ENCODE measurements at places on chromosomes 7 and 10.

GRCh38 chr10:6299234-6299633, 96.5 kb downstream of the PFKFB3 start:
- no peak for DNase-seq

DNA sequence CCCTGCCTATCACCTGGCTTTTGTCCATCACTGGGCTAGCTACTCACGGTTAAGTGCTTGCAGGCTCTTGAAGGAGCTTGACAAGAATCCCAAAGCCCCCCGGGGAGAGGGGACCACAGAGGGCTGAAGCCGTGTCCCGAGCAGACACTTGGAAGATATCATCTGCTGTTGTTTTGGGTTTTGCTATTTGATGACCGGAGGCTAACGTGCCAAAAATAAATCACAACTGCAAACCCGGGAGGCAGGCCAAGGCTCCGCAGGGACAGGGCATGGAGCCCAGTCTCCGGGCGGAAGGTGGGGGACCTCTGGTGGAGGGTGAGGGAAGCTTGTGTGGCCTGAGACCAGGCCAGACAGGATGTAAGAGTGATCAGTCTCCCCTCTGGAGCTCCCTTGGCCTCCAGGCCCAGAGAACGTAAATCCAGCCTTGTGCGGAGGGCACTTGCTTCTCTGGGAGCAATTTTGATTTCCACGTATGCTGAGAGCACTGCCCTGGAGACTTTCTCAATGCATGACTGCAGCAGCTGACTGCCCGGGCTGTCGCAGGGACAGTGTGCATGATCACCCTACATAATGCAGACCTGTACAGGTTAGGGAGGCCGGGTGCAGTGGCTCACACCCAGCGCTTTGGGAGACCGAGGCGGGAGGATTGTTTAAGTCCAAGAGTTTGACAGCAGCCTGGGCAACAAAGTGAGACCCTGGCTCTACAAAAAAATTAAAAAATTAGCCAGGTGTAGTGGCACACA, at the start of gene PHKG1:
TSS of gene PHKG1 (minus strand) at position 164 of the 743 bp plus-strand sequence. CDS start 4,011 bp downstream, outside the sequence.
- DNase-seq: no peak

DNA sequence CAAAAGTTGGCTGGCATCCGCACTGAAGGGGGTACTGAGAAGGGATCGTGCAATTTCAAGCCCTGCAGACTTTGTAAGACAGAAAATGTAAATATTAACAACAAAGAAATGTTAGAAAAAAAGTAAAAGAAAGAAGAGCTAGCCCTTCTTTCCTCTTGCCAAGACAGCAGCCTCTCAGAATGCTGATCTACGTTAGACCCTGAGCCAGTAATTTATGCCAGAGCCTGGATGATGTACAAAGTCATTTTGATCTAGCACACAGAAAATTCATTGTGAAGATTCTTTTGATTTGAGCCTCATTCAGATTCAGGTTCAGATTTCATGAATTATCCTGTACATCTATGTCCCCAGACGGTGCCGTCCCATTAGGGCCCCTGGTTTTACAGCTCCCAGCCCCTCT, 105.2 kb downstream of the PRKCQ start:
- no peak for DNase-seq

GRCh38 chr7:43372676-43373355, 210.1 kb upstream of the STK17A start:
- no peak for DNase-seq

GRCh38 chr7:129970816-129971215, 18.1 kb upstream of the UBE2H start:
- DNase-seq: no peak

DNA sequence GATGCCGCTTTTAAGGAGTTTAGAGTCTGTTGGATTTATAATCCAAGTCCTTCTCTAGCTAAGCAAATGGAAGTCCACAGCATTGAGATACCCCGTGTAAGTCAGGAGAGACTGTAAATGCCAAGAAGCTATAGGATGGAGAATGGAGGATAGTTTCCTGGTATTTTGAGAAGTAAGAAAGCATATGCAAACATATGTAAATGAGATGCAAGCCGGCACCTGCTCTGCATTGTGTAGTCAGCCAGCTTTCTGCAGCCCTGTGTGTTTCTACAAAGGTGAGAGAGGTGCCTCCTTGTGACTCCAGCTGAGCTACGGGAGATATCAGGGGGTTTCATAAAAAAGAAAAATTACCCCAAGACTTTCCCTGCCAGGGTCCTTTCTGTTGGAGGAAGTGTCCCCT, 176.3 kb downstream of the RPS24 start:
- DNase-seq: no peak

GRCh38 chr10:34808801-34809745, 6.0 kb downstream of the PARD3 start:
- DNase-seq: no peak

- DNase-seq: no peak
These were observed 145.2 kb downstream of the ARID5B start for GRCh38 chr10:62046522-62047227.

GRCh38 chr10:76647301-76647700, 990.3 kb downstream of the KCNMA1 start:
- no peak for DNase-seq

GRCh38 chr7:102832674-102833073, 80.1 kb upstream of the LRRC17 start:
- no peak for DNase-seq

GRCh38 chr10:79103585-79103984, 34.8 kb downstream of the ZMIZ1 start:
- no peak for DNase-seq

GRCh38 chr7:14144538-14144937, 155.1 kb upstream of the ETV1 start:
- DNase-seq: no peak

DNA sequence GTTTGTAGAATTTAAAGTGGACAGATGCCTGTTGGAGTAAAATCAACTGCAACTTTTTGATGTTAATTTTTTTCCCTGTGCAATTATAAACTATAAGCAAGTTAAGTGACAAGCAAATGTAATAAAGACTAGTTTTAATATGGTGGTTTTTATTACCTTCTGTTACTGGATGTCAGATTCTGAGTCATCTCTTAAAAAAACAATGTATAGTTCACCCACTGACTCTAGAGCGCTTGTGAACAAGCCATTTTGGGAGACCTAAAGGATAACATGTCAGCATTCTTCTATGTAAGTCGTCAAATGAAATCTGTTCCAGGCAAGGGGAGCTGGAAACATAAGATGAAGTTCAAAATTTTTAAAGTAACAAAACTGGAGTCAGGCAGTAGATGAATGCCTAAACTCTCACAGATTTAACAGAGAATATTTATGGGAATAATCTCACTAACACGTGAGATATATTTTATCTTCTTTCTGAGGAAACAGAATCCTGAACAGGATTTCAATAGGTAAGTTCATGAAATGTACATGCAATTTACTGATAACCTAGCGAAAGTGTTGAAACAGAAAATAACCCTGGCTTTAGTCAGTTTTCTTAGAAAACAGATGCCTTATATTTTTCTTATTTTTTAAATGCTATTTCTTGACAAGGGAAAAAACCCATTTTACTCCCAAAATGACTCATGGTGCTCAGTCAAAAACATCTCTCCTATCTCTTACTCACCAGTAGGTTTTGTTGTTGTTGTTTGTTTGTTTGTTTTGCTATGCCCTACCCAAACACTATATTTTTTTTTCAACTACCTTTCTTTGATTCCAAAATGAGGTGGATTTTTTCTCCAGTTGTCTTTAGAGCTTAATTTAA, 91.7 kb downstream of the SLC39A12 start:
- DNase-seq: no peak

- DNase-seq: no peak
These were observed 15.7 kb downstream of the SLC35B4 start for GRCh38 chr7:134300988-134301387.

DNA sequence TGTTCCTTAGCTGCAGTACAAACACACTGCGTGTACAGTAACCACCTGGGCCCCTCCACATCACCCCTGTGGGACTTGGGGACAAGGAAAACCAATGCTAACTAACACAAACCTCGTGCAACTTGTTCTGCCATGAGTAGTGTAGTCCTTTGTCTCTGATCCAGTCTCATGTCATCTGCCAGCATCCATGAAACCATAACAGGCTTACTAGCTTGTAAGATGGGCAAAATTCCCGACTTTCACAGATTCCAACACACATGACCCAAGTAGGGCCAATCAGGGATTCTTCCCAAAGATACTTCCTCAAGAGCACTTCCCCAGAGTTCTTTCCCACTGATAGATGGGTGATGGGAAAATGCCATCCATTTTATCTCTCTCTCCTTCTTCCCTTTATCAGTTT, 41.1 kb upstream of the GARS1 start:
- DNase-seq: no peak

GRCh38 chr10:131239926-131240325, 71.6 kb downstream of the TCERG1L start:
- no peak for DNase-seq

- no peak for DNase-seq
These were observed 3.5 kb upstream of the NAMPT start for GRCh38 chr7:106288263-106288662.

DNA sequence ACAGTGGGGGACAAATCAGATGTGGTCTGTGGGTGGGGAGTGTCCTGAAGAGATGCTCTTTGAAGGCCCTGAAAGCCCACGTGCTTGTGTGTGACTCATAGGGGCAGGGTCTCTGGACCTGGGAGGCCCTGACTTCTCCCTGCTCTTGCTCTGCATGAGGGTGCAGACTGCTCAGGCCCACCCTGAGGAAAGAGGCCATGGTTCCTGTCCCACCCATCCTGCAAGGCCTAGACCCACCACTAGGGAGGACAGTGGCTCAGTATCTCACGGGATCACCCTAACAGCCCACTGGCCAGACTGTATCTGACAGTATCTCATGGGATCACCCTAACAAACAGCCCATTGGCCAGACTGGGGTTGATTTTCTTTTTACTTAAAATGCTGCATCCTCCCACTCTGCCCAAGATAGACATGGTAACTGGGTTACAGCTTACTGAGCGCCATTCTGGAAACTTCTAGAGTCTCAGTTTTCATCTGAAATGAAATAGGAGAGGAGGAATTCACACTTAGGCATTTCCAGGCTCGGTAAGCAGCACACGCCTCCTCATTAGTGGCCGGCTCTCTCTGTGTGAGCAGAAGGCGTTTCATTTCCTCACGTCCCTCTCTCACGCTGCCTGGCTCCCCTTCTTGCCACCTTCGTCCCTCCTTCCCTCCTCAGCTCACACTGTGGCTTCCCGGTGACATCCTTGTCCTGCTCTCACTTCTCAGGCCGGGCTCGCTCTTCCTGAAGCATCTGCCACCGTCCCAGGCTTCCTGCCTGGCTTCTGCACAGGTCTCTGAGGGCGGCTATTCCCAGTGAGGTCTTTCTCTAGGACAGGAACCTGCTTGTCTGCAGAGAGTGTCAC, 242.6 kb downstream of the GLRX3 start:
- DNase-seq: no peak

GRCh38 chr7:139838876-139839275, 9.8 kb downstream of the TBXAS1 start:
- DNase-seq: no peak

GRCh38 chr10:44261710-44262455, 123.0 kb downstream of the CXCL12 start:
- no peak for DNase-seq

DNA sequence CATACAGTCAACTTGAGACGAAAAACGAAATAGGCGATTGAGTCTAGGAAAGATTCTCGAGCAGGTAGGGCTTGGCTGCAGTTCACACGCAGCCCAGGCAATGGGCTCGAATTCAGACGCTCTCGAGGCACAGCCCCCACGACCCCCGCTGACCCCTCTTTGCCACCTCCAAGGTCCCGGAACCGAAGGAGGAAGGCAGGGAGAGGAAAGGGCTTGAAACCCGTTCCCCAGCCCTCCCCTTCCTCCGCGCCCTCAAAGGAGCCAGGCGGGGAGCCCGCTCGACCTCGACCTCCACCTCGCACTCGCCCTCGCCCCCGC, 441 bp downstream of the CCDC186 start:
- DNase-seq: no peak

GRCh38 chr10:132477398-132478340, 59.9 kb upstream of the INPP5A start:
- no peak for DNase-seq

DNA sequence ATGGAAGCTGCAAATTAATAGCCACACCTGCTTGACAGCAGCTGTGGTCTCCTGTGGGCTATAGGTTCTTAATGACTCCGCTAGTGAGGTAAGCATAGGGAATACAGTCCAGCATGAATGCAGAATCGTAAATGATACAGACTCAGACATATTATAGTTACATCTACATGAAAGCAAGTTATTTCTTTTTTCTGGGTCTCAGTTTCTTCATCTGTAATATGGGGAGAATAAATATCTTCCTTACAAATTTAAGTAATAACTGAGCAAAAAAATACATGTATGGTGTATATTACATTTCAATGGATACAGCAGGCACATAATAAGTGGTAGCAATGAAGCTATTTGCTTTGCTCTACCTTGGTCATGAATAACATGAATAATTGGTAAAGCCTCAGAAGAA, 245.9 kb upstream of the RHOBTB1 start:
- DNase-seq: no peak

DNA sequence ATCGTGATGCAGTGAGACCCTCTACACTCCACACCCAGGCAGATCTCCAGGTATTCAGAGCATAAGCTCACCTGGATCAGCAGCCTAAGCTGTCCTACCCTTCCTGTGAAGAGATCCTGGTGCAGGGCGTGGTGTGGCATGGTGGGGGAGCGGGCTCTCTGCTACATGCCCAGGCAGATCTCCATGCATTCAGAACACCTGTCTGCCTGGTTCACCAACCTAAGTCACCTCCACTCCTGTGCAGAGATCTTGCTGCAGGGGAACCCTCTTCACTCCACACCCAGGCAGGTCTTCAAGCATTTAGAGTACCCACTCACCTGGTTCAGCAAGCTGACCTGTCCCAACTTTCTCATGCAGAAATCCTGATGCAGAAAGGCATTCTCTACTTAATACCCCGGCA, 394.4 kb upstream of the SEMA3A start:
- DNase-seq: no peak

- DNase-seq: no peak
These were observed 97.6 kb downstream of the DYNC2I1 start for GRCh38 chr7:158953912-158954311.

DNA sequence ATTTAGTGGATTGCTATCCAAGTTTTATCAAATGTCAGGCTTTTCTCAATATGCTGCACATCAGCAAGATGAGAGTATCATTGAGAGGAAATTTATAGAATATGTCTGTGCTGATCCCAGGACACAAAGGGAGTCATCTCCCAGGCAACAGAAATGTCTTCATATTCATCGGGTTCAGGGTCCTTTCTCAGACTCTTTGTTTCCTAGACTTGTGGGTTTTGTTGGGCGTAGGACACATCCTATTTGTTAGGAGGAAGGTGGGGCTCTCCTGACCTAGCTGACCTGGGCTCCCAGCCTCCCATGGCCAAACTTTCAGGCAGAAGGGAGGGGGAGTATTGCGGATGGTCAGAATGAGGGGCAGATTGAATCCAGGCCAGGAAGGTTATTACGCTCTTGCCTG, 22.9 kb upstream of the NPS start:
- DNase-seq: no peak

GRCh38 chr7:145665499-145666258, 450.9 kb upstream of the CNTNAP2 start:
- DNase-seq: no peak

GRCh38 chr10:631266-631665, 58.2 kb downstream of the DIP2C start:
- no peak for DNase-seq

GRCh38 chr7:952548-953441, 1.7 kb downstream of the ADAP1 start:
- no peak for DNase-seq

- DNase-seq: no peak
These were observed 20.5 kb upstream of the CEP41 start for GRCh38 chr7:130461272-130461671.

Measured in activated gamma-delta T cell (primary cell).